ENCODE measurements at places on chromosomes 16 and 17. TPM values are rescaled to one million over a fixed set of nuclear protein-coding genes. Genes with fewer than 3 reads are reported as not detected.

Gene KRT9
- not detected for total RNA-seq

Gene ARHGAP44
- 7.9 TPM for total RNA-seq

Gene VTN
- 30.2 TPM for total RNA-seq

Gene CCL22
- not detected for total RNA-seq

Gene RNF157
- total RNA-seq: 18.5 TPM

Gene GHDC
- 8.1 TPM for total RNA-seq

Gene ZNF19
- 2.0 TPM for total RNA-seq

Gene EPOP
- total RNA-seq: 0.46 TPM

Gene OR2C1
- total RNA-seq: not detected

Gene PLXDC1
- 14.1 TPM for total RNA-seq

Gene PHLPP2
- total RNA-seq: 1.5 TPM

Gene TMIGD1
- total RNA-seq: not detected
